ENCODE measurements at places on chromosomes 7 and 10.

DNA sequence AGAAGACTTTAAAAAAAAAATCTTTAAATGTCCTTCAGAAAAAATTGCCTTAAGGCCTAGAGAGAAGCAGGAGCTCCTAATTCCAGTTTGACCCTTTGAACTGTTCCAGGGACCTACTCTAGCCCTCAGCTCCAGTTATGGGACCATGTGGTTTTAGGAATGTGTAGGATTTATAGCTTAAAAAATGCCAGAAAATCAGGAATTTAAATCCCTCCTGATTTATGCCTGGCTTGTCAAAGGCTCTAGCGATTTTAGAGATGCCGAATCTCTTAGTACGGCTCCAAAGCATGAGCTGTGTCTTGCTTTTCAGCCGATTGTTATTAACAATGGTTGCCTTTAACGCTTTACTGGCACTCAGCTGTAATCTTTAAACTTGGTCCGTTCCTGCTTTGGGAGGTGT is 130.6 kb upstream of the NPVF start:
- DNase-seq, result no peak

DNA sequence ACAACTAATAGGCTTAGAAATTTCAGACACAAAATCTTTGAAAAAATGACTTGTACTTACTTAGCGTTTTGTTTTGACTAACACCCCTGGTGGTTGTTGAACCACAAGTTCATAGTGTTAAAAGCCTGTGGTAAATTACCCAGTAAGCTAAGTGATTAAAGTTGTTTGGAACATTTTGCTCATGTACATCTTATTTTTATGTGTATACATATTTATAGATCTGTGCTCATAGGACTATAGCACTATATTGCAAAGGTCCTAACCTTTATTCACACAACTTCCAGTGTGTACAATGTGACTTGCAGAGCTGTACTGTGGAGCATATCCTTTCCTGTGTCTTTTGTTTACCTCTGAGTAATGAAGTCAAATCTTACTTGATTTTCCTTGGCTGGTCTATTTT is 79.6 kb downstream of the BMPR1A start:
- no peak for DNase-seq

GRCh38 chr7:91089382-91089963 is 174.8 kb upstream of the FZD1 start:
- no peak for DNase-seq

DNA sequence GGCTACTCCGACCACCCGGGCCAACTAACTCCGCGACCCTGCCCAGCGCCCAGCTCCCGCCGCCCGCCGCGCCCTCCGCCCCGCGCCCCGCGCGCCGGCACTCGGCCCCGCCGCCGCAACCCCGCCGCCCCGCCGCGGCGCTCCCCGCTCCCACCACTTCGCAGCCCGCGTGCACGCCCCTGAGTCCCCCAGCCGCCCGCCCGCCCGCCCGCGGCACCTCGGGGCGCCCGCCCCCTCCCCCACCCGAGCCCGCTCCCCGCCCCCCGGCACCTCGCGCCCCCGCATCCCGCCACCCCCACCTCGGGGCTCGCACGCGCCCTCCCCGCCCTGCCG is 598 bp downstream of the JAZF1 start:
- DNase-seq, result no peak

GRCh38 chr7:105680505-105681187 is 99.4 kb upstream of the EFCAB10 start:
- DNase-seq, result no peak

DNA sequence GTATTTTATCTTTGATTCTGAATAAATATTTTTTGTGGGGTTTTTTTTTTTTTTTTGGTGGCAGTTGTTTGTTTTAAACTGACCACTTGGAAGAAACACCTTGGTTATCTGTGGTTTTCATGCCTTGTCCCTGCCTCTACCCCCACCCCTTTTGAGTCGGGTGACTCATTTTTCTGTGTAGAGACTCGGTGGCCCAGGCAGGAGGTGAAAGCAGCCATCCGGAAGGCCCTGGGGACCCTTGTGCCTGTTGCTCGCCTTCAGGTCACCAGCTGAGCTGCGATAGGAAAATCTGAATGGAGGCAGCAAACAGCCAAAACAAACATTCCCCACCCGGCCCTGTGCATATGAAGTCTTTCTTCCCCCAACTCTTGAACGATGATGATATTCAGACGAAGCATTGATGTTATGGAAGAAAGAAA is 22.8 kb downstream of the CYP17A1 start:
- no peak for DNase-seq

DNA sequence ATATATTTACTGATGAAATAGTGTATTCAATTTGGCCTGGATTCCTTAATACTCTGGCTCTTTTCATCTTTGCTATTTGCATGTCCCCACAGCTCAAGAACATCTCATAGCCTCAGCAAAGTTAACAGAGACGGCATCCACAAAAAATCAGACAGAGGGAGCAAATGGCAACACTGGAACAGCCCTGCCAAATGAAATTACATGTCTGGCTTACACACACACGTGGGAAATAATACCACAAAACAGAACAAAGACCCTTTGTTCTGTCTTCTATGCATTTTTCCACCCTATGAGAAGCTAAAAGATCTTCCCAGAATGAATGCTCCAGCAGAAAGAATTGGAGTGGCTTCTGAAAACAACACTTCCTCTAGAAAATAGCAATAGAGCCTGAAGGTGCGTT is 139.5 kb downstream of the ALOX5 start:
- DNase-seq, result no peak

- no peak for DNase-seq
Observed at GRCh38 chr7:26159243-26159642, 7.2 kb downstream of the NFE2L3 start.

- DNase-seq, result no peak
Observed at GRCh38 chr7:137342265-137342664, 1.3 kb downstream of the PTN start.

DNA sequence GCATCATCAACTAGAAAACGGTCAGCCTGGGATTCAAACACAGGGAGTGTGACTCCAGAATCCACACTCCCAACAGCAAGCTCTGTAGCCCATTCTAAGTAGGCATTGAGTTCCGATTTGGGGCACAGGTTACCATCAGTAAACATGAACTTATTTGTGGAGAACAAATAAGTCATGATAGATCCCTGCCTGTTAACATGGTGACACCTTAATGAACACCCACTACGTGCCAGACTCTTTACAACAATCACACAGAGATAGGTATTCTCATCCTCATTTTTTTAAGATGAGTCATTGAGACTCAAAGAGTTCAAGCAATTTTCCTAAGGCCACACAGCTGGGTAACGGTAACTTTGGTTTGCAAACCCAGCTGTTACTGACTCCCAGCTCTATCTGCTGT is 91.5 kb downstream of the LYZL2 start:
- DNase-seq, result no peak

GRCh38 chr7:155444746-155445145 is 13.2 kb upstream of the EN2 start:
- no peak for DNase-seq

- no peak for DNase-seq
Observed at GRCh38 chr10:94427166-94427565, 24.8 kb downstream of the TBC1D12 start.

DNA sequence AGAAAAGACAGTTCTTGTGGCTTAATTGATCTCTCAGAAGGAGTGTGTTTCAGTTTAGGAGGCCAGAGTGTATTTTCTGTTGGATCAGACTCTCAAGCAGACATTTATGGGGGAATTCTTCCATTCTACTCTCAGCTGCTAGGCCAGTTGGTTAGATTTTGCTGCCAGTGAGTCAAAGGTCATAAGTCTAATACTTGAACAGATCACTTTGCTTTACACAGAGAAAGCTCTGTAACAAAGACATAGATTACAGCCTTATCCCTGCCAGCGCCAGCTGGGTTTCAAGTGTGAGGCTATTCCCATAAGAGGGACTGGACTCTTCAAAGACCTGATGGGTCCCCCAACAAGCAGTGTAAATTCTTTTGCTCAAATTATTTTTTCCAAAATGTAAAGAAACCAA is 145.6 kb upstream of the SEMA3C start:
- DNase-seq, result no peak

DNA sequence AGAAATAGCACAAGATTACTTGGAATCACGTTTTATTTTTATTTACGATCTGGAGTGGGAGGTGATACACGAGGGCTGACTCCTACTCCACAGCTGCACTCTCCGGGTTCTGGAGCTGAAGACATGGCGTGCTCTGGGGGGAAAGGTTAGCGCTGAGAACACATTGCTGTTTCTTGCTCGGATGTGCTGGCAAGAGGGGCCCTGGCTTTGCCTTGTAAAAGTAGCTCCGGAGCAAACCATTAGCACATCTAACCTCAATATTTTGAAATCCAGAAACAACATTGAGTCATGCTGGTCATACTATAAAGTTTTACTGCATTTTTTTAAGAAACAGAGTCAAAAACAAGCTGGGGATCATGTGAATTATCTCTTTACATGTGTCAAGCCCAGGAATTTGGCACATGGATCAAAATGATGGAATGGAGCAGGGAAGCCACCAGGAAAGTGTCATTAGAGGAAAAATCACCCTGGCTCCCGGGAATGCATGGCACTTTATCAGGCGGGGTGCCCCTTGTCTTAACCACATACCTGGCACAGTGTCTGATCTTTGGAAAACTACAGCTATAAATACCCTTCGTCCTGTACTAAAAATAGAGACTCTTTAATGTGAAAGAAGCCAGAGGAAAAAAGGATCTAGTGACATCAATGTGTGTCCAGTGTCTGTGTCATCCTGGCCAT is 31.6 kb upstream of the LYZL1 start:
- DNase-seq, result no peak

- DNase-seq, result no peak
Observed at GRCh38 chr10:15459218-15459617, 88.1 kb upstream of the FAM171A1 start.

DNA sequence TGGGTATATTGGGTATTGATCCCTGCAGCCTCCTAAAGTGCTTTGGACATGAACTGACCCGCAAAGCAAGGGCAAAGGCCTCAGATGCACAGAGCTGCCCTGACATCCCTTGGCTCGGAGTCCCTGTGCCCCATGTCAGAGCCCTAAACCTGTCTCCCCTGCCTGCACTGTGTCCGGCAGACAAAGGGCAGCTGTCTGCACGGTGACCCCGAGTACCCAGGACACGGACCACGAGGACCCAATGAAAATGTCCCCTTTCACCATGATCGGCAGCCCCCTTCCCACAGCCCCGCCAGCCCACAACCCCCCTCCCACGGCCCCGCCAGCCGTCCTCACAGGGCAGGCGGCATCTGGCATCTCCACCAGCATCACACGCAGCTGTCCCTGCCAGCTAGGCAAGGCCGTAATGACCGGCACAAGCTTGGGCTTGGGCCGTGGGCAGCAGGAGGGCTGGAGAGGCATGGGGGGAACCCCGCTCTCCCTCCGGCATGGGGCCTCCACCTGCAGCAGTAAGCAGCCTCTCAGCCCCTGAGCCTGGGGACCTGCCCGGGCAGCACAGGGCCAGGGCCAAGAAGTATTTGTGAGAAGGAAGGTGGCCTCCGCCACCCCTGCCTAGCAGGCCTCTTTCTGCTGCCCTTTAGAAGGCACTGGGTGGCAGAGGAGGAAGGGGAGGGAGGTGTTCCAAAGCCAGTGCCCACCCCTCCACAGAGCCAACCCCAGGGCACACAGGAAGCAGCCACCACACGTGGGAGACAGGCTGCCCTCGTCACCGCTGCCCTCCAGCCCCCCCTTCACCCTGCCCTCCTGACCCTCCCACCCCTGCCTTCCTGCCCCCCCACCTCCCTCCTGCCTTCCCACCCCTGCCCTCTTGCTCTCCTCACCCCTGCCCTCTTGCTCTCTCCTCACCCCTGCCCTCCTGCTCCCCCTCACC is 10.1 kb downstream of the NUDT1 start:
- no peak for DNase-seq

DNA sequence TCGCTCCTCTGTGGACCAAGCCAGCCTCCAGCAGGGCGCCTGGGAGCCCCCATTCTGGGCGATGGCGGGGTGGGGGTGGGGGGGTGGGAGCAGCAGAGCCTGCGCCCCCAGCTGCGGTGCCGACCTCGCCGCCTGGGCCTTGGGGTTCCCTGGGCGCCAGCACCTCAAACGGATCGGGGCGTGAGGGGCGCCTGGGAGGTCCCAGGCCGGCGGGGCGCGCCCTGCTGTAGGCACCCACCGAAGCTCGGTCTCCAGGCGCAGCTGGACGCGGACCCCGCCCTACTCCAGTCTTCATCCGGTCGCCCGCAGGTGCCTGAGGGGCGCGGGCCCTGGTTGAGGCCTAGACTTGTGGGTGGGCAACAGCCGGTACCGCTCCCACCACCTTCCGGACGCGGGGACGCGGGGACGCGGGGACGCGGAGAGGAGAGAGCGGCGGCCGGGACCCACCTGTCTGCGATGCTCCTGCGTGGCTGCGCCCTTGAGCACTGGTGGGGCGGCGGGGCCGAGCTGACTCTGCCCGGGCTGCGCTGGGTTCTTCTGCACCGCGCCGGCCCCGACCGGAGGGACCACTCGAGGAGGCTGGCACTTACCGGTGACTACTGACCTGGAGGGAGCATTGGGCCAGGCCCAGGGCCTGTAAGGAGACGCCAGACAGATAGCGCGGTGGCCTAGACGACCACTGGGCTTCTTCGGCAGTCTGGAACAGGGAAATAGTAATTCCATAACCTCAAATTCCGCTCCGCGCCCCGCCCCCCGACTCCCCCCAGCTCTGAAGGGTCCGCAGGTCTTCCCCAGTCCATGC is 5.5 kb upstream of the KCP start:
- DNase-seq, result no peak

- DNase-seq, result peak; percentile 7
Observed at GRCh38 chr7:23893942-23894891, 184.2 kb downstream of the STK31 start.

DNA sequence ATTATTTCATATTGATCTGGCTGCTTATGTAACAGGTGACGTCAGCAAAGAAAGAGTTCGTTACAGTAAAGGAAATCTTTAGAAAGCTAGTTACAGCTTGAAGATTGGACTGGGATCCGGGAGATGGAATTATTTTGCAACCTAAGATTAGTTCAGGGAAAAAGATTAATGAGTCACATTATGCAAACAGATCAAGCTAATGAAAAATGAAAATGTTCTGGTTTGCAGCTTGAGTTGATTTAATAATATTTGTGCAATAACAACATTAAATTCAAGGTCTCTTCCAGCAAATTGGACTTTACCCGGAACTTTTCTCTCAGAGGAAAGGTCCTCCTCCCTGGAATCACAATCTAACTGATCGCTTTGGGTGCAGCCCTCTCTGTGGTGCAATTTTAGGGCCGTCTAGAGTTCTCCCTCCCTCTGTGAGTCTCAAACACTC is 119.5 kb downstream of the OTUD1 start:
- no peak for DNase-seq

- DNase-seq, result peak; percentile 40
Observed at GRCh38 chr7:43439631-43440401, 143.1 kb upstream of the STK17A start.

- DNase-seq, result no peak
Observed at GRCh38 chr7:19851504-19851903, 78.1 kb upstream of the TMEM196 start.

DNA sequence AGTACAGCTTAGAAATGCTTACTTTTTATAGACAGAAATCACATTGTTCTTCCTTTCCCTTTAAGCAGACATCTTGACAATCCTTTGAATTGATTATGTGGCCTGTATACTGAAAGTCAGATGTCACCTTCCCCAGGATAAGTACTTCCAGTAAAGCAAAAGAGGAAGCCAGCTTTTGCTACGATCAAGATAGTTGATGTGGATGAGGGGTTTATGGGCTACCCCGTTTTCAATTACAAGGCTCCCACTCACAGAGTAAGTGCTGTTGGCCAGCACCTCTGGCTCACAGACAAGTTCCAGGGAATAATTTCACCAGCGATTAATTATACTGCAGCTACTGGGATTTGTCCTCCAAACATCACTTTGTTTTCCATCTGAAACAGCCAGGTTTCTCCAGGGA is 95.1 kb upstream of the SAMD8 start:
- DNase-seq, result no peak

Data from activated CD4-positive, alpha-beta T cell treated with anti-CD3 and anti-CD28 coated beads for 4 hours (primary cell).